Right lung (tissue), 10 donors: ENCODE measurements at places on chromosomes 7 and 10. TPM values are rescaled to one million over a fixed set of nuclear protein-coding genes. Genes with fewer than 3 reads are reported as not detected.

Gene DHTKD1
- 19.1 TPM for polyA plus RNA-seq

DNA sequence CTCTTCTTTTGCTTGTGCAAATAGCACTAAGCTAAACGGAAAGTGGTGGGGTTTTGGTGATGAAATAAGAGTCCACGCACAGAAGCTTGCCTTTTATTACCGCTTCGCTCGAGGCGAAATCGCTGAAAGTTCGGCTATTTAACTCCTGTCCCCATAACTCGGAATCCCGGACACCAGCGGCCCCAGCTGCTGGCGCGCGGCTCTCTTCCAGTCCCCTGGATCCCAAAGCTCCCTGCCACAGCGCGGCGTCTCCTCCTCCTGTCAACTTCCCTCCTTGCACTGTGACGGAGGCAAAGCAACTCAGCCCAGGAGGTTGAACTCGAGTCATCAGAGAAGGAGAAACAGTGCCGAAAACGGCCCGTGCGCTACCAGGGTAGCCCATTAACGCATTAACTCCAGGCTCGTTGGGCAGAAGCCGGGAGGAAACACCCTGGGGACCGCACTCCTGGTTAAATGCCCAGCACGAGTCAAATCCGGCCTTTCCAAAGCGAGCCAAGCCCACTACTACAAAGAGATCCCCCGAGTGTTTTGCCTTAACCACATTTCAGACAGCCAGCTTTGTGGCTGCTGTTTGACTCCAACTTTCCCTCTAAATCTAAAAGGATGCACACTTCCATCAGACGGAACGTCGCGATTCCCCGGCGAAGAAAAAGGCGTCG is 1.3 kb downstream of the SEMA3D start:
- peak; percentile 84 for DNase-seq

Gene AKR1C3
- polyA plus RNA-seq: 2.9 TPM

Gene HK1
- 53.4 TPM for polyA plus RNA-seq

DNA sequence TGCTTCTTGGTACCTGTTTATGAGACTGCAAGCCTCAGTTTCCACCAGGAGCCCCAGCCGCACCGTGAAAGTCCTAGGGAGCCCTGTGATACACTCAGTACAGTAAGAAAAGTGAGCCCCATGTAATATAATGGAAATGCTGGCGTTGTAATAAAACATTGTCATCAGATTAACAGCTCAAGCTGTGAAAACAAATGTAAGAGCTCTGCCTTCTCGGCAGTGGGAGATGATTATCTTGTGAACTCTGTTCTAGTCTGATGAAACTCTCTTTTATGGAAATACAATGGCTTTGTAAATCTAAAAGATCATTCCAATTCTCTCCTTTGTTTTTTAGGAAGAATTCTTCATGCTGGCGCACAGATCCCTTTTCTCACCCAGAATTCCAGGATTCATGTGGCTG is 299.9 kb downstream of the ABCA13 start:
- no peak for DNase-seq

DNA sequence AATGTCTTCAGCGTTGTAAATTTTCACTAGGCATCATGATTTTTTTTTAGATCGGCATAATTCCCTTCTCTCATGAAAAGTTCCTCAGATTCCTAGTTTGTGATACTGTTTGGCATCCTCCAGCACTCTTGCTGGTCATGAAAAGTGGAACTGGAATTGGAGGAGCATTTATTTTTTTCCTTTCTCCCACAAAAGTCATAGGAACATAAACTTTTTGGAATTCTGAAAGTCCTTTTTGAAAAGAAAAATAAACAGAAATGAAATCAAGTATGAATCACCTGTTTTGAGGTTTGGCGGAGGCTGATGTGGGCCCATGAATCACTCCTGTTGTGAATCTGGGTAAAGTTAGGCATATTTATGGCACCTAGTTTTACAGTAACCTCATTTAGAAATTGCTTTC is 17.7 kb downstream of the CACNB2 start:
- DNase-seq: no peak

- no peak for DNase-seq
Observed at GRCh38 chr7:112985377-112985987, 101.1 kb downstream of the GPR85 start.

GRCh38 chr10:4440260-4440659 is 385.7 kb upstream of the AKR1E2 start:
- no peak for DNase-seq

Gene SEC31B
- polyA plus RNA-seq: 26.5 TPM

Gene PRKCQ
- polyA plus RNA-seq: 6.4 TPM

DNA sequence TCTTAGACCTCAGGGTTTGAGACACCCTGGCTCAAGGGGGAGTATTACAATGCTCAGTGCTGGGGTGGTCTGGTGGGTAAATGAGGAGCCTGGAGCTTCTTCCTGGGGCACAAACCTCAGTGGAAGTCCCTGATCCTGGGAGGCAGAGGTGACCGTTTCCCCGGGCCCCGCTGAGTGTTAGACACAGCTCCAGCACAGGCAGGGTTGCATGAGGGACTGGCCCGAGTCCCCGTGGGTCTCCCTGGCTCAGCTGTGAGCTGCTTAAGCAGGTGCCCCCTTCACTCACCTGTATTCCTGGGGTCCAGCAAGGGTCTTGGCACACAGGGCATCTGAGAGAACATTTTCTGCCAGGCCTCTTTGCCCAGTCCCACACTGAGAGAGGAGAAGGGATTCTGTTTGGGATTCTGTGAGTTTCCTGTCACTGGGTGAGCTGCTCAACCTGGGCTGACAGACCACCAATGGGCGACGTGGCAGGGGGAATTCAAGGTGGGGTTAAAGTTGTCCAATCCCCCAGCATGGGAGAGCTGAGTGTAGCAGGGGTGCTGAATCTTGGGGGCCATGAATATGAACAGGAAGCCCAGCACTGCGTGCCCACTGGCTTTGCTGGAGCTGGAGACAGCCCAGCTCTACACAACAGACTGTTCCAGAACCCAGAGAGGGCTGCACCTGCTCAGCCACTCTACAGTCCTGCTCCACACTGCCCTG is 29.9 kb downstream of the DDIT4 start:
- no peak for DNase-seq

GRCh38 chr10:124594240-124594639 is 132.6 kb downstream of the LHPP start:
- DNase-seq: no peak

DNA sequence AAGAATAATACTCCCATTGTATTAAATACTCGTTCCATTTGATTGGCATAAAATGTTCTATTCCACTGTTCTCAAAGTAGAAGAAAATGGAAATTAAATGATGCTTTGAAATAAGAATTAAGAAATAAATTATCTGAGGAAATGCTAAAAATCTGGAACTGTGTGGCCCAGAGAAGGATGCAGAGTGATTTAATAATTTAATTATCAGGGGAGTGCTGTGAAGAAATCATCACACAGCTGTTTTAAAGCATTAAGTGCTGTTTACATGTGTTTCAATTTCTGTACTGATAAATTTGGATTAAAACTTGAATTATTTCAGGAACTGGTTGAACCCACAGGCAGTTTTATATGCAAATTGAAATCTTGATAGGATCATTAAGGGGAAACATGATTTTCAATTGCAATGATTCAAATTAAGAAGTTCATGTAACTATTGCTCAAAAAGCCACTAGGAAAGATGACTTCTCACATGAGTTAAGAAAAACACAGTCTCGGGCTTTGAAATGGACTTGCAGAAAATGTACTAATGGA is 56.3 kb downstream of the COL28A1 start:
- no peak for DNase-seq

DNA sequence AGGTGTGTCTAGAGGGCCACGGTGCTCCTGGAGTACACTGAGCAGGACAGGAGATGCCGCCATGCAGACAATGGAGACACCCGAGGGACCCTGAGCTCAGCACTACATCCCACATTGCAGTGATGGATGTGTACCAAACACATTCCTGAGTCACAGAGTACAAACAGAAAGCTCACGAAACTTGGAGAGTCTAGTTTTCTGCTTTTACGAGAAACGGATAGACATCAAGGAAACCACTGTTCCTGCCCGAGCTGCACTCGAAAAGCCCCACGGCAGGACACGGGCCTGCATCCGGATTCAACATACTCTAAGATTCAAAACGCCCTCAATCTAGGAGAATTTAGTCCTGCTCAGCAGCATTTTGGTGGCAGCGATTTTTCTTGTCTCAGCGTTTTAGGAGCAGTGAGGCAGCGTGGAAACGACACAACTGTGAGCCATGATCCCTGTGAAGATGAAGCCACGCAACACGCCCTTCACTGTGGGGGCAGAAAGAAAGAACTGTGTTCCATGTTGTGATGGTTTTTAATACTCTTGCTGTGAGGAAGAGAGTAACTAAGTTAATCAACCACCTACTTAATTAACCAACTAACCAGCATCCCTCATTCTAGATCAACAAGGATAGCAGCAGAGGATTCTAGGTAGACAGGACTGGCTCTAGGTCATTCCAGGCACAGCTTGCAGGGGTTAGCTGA is 3.2 kb downstream of the TNS3 start:
- no peak for DNase-seq

DNA sequence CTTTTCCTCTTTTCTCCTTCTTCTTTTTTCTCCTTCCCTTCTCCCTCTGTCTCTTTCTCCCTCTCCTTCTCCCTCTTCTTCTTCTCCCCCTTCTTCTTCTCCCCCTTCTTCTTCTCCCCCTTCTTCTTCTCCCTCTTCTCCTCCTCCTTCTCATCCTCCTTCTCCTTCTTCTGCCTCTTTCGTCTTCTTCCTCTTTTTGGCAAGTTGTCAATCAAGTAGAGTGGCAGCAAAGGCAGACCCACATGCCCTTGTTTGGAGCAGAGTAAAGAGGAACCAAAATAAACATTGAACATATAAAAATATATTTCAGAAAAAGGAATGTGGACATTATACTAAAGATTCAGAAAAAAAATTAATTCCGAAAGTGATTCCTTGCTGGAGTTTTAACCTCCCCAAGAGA is 59.6 kb upstream of the ZNF33B start:
- no peak for DNase-seq

- no peak for DNase-seq
Observed at GRCh38 chr10:131474416-131474815, 162.9 kb upstream of the TCERG1L start.

GRCh38 chr7:92767437-92767836 is 68.9 kb downstream of the CDK6 start:
- DNase-seq: no peak

Gene LIPN
- not detected for polyA plus RNA-seq

DNA sequence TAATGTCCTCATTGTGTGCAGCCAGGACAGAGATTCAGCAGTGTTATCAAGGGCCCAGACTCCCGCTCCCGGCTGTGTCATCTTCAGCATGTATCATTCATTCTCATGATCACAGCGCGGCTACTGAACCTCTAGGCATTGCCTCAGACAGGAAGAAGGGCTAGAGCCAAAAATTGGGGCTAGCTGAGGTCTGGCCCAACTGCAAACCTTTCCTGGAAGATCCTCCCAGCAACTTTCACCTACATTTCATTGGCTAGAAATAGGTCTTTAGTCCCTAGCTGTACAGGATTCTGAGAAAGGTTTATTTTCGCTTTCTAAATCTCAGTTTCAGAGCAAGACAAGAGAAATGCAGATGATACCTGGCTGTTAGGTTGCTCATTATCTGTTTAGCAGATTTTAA is 81.9 kb downstream of the CREM start:
- DNase-seq: no peak

Gene CDK14
- 33.5 TPM for polyA plus RNA-seq

GRCh38 chr7:1666823-1667565 is 3.1 kb upstream of the ELFN1 start:
- no peak for DNase-seq

GRCh38 chr10:128861018-128861901 is 605.8 kb upstream of the MGMT start:
- no peak for DNase-seq

GRCh38 chr7:135791543-135792362 is 43.1 kb upstream of the FAM180A start:
- no peak for DNase-seq

Gene CLEC2L
- 0.24 TPM for polyA plus RNA-seq

Gene CYP2C8
- 10.1 TPM for polyA plus RNA-seq

Gene KLF14
- polyA plus RNA-seq: 0.10 TPM

DNA sequence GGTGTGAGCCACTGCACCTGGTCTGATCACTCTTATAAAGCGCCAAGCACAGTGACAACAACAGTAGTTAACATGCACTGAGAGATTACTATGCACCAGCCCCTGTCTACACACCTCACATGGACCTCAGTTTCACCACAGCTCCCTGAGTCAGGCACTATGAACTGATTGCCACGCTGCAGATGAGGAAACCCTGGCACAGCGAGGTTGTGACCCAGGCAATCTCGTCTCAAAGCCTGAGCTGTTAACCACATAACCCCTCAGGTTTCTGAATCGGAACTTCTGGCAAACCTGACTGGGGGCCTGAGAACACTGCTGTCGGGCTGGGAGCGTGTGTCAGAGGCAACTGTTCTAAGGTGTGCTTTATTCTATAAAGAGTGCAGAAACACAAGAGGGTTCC is 150.8 kb downstream of the RNF216 start:
- no peak for DNase-seq

GRCh38 chr10:69800665-69801064 is 1.0 kb upstream of the COL13A1 start:
- DNase-seq: no peak

- no peak for DNase-seq
Observed at GRCh38 chr10:5293691-5294550, 70.8 kb upstream of the UCN3 start.

DNA sequence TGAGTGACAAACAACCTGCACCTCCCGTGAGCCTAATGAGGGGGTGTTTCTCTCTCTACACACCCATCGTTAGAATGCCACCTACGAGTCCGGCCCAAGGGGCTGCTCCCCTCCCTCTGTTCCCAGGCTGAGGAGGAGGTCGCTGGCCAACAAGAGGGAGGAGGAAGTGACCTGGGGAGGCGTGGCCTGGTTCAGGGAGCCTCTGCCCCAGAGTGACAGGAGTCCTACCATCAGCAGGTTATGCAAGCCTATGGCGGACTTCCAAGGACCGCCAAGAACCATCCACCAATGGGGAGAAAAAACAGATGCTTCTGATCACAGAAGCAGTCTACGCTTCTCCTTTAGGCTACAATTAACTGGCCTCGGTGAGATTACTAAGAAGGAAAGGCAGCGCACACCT is 12.3 kb upstream of the EGFR start:
- no peak for DNase-seq

GRCh38 chr10:2897619-2898508 is 169.5 kb upstream of the PFKP start:
- no peak for DNase-seq

Gene LRRC18
- 2.5 TPM for polyA plus RNA-seq

GRCh38 chr10:79068203-79068561 is 584 bp upstream of the ZMIZ1 start:
- no peak for DNase-seq
